ENCODE measurements at places on chromosomes 3 and 15. TPM values are rescaled to one million over a fixed set of nuclear protein-coding genes. Genes with fewer than 3 reads are reported as not detected.

DNA sequence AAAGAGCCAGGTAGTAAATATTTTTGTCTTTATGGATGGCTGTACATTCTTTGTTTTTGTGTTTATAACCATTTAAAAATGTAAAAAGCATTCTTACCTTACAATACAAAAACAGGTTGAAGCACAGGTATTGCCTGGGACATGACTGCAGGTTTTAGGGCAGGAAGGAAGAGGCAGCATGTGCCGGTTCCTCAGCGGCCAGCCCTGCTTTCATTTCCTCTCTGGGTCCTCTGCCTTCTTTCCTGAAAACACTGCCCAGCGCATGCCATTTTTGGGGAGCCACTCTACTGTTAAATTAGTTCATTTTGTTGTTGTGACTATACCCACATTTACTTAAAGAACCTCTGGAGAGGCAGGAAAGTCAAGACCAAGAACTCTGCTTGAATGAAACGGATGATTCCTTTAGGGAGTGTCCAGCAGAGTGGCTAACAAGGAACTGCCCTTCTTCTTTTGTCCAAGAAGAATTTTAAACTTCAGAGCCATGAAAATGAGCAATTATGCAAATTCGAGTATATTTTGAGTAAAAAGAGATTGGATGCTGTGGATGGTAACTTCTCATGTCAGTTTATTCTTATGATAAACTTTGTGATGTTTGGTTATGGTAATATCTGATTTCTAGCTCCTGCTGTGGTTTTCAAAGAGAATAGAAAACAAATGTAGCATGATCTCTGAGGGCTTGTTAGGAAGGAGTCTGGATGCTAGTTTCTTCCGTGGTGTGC, 52.7 kb downstream of the SACM1L start:
- ATAC-seq, result peak; percentile 55

Gene GASK1A
- 1.6 TPM for total RNA-seq

Gene THRB
- total RNA-seq, result 0.77 TPM

Gene SYNPR
- total RNA-seq, result 1.9 TPM

GRCh38 chr15:74983725-74984231, 11.6 kb upstream of the SCAMP5 start:
- ATAC-seq, result no peak

Gene GPR87
- total RNA-seq, result 0.71 TPM

- peak; percentile 52 for ATAC-seq
These were observed 137.5 kb downstream of the XXYLT1 start for GRCh38 chr3:195133462-195133861.

GRCh38 chr3:66499881-66500575, 794 bp downstream of the LRIG1 start:
- peak; percentile 1 for ATAC-seq

Gene AMOTL2
- total RNA-seq, result 44.7 TPM

- ATAC-seq, result peak; percentile 52
These were observed 23.3 kb downstream of the IREB2 start for GRCh38 chr15:78461171-78461888.

- no peak for ATAC-seq
These were observed 23.0 kb upstream of the DNAJC13 start for GRCh38 chr3:132394320-132394719.

DNA sequence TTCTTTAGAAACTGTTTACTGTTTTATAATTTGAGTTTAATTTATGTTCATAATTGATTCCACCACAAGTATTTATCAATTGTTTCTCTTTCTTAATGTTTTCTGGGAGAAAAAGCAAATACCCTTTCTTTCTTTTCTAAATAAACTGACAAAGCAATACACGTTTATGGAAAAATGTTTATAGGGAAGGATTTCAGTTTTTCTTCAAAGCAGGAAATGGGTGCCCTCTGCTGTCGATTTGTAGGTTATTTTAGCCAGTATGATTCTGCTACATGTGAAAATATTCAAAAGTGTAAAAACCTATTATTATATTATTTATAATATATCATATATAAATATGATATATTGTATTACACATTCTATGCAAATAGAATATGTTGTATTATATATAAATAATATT, 921.0 kb upstream of the ROBO1 start:
- ATAC-seq, result no peak

- no peak for ATAC-seq
These were observed 3.9 kb upstream of the DPP8 start for GRCh38 chr15:65521350-65521749.

Gene SERPINI2
- 0.18 TPM for total RNA-seq

Gene GUCA1C
- total RNA-seq, result not detected

DNA sequence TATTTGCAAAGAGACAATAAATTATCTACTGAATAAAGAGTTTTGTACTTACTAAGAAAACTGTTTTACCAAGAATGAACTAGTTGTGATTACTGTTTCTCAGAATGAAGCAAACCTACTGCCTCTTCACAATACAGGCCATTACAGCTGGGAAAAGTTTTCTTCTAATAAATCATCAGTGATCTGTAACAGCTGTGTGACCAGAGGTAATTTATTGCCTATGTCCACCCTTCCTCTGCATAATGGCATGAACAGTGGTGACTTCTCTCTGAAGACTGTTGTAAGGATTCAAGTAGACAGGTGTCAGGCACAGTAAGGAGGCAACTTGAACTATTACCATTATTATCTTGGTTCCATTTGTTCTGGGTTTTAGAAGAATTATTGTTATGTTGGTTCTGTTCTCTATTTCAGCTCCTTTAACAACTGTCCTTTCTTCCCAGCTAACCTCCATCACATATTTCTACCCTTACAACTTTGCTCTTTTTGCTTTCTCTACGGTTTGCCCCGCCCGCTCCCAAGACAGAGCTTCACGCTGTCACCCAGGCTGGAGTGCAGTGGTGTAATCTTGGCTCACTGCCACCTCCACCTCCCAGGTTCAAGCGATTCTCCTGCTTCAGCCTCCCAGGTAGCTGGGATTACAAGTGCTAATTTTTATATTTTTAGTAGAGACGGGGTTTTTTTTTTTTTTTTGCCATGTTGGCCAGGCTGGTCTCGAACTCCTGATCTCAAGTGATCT, 51.5 kb downstream of the PRKAR2A start:
- ATAC-seq, result peak; percentile 73

Gene MYRIP
- 1.7 TPM for total RNA-seq

GRCh38 chr15:59839906-59840305, 150.8 kb upstream of the BNIP2 start:
- no peak for ATAC-seq

GRCh38 chr3:80785875-80786274, 975.6 kb downstream of the GBE1 start:
- no peak for ATAC-seq

GRCh38 chr3:53633197-53633787, 138.9 kb downstream of the CACNA1D start:
- no peak for ATAC-seq

DNA sequence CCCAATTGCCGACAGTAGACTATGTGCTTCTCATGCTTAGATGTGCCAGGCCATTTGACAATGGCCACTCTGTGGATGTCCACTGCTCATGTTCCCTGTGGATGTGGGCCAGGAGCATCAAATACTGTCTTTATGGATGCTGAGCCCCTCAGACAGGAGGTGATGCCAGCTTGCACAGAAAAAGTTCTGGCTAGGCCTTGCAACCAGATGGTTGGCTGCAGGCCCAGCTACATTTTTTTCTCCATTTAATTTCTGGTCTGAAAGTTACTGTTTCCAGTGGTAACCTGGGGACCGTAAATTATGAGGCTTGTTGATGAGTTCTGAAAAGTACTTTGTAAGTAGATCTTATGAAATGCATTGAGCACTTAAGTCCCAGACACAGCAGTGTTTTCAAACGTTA, 228.5 kb downstream of the CHL1 start:
- no peak for ATAC-seq

Gene AGTR1
- total RNA-seq, result 0.80 TPM

- ATAC-seq, result no peak
These were observed 107.9 kb downstream of the DNAH12 start for GRCh38 chr3:57436195-57436761.

- peak; percentile 81 for ATAC-seq
These were observed 6.9 kb upstream of the RFTN1 start for GRCh38 chr3:16520241-16520969.

Gene HIGD2B
- total RNA-seq, result 0.25 TPM

Gene GORASP1
- 32.8 TPM for total RNA-seq

DNA sequence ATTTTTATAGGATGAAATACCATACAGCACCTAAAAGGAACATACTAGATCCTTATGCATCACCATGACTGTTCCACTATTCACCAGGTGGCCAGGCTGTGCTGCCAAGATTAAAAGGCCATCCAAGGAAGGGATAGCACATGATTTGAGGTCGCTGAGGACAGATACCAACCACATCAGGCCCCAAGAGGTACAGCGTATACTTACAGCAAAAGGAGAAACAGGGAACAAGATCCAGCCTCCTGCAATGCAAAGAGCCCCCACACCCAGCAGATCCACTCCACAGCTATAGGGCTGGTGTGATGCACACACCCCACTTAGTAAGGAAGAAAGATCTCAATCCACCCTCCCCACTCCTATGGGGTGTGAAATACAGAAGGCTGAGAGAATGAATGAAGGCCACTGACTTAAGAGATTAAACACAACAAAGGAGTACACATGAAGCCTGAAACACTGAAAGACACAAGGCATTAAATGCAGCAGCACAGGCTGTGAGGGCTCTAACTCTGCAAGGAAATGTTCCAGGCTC, 32.0 kb upstream of the ZNF445 start:
- peak; percentile 8 for ATAC-seq

- no peak for ATAC-seq
These were observed 76.9 kb downstream of the PLCH1 start for GRCh38 chr3:155667988-155668387.

Gene SSUH2
- 1.7 TPM for total RNA-seq

DNA sequence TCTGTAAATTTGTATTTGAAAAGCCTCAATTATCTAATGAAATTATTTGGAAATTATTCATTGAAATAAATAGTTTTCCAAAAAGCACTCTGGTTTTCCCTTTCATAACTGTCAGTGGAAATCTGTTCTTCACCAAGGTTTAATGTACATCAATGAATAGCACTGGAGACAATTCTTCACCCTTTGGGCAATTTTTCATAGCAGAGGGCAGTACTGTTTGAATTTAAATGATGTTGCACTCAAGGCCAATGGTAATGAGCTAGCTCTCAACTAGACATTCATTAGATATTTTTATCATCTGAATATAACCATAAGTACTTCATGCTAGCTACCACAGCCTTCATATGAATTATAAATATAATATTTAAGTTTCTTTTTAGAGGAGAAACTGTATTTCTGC, 658.2 kb upstream of the CCDC54 start:
- ATAC-seq, result no peak

Gene WDR76
- total RNA-seq, result 3.1 TPM

DNA sequence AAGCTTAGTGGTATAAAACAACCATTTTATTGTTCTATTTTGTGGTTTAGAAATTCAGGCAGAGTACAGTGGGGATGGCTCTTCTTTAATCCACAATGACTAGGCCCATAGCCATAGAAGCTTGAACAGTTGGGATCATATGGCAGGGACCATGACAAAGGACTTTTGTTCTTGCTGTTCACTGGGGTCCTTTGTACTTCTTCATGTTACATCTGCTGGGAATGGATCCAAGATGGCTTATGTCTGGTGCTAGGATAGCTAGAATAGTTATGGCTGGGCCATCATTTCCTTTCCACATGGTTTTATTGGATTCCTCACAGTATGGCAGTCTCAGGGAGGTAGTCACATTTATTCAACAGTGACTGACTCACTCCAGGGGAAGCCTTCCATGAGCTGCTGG, 427.9 kb upstream of the AGTR1 start:
- ATAC-seq, result no peak

- no peak for ATAC-seq
These were observed 7.1 kb downstream of the THRB start for GRCh38 chr3:24487325-24488262.

- ATAC-seq, result no peak
These were observed 67.4 kb downstream of the NUP210 start for GRCh38 chr3:13352621-13353131.

Measured in motor neuron (in vitro differentiated cells).